GM23248 (cell line): ENCODE measurements at places on chromosomes 13 and 19. TPM values are rescaled to one million over a fixed set of nuclear protein-coding genes. Genes with fewer than 3 reads are reported as not detected.
A peak's percentile ranks its signal among the peaks of the same experiment; 100 is the strongest.

ZSWIM4 gene
- 2.9 and 3.0 TPM in 2 replicates for total RNA-seq

PHF11 gene
- 13.4 and 16.9 TPM in 2 replicates for total RNA-seq

DNA sequence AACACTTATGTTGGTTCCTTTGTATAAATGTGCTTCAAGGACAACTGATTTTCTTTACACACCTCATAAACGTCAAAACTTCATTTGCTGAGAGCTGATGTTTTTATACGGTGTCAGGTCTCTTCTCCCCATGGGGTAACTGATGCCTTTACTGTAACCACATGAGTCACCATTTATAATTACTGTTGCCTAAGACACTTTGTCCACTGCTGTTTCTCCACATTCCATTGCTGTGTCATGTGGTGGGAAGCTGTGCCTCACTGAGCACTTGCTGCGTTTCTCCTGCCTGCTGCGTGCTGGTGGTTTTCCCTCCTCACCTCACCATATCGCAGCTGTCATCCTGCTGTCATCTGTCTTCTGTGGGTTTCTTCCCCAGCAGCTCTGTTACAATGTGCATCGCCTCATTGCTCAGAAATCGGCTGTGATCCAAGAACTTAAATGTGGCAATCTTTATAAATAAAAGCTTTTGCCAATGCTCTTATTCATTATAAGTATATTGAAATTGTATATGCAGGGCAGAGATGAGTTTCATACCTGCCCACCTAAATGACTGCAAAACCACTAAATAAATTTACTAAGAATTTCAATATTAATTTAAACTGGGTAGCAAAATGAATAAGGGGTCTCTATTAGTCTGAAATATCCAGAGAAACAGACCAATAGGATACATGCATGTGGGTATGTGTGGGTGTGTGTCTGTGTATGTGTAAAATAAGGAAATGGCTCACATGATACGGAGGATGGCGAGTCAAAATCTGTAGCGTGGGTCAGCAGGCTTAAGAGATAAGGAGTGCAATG, 547.0 kb upstream of the SLITRK5 start:
- H3K27me3 ChIP-seq = no peaks in the 10 kb centered on the region
- DNase-seq = peak; percentile 98
- H3K27ac ChIP-seq = peak overlapping the region; percentile 67
- H3K36me3 ChIP-seq = no peaks in the 10 kb centered on the region
- 0 out of 2 replicates have a peak overlapping the region, but pooled peaks have one; percentile 9 for H3K4me3 ChIP-seq
- peaks cover 53% of the 10 kb centered on the region for H3K4me1 ChIP-seq

DNA sequence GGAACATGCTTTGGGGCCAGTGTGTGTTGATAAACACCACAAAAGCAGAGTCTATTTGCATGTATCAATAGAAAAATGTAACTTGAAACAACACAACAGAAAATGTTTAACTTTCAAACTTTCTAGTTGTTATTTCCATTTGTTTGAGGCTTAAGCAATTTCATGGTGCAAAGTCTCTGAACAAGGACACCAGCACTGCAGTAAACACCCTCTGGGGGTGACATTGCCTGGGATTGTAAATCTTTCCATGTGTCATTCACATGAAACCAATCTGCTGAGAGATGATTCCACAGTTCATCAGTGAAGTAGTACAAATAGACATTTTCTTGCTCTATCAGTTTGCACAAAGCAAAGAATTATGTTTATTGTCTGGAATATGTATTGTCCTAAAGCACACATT, 124.5 kb downstream of the ITGBL1 start:
- H3K4me1 ChIP-seq = peaks cover 18% of the 10 kb centered on the region
- no peak overlapping the region for H3K27ac ChIP-seq
- DNase-seq = no peak
- H3K4me3 ChIP-seq = no peak overlapping the region
- no peaks in the 10 kb centered on the region for H3K27me3 ChIP-seq
- H3K36me3 ChIP-seq = peaks cover 18% of the 10 kb centered on the region

- peak; percentile 58 for DNase-seq
- H3K27me3 ChIP-seq = no peaks in the 10 kb centered on the region
- no peaks in the 10 kb centered on the region for H3K4me1 ChIP-seq
- no peaks in the 10 kb centered on the region for H3K36me3 ChIP-seq
- no peak within 1 kb of the TSS for H3K4me3 ChIP-seq
Observed at GRCh38 chr19:3708207-3708931, at the start of gene TJP3. TJP3 (plus strand) TSS chr19:3708384; CDS start chr19:3728433, 20,049 bp downstream.

DNA sequence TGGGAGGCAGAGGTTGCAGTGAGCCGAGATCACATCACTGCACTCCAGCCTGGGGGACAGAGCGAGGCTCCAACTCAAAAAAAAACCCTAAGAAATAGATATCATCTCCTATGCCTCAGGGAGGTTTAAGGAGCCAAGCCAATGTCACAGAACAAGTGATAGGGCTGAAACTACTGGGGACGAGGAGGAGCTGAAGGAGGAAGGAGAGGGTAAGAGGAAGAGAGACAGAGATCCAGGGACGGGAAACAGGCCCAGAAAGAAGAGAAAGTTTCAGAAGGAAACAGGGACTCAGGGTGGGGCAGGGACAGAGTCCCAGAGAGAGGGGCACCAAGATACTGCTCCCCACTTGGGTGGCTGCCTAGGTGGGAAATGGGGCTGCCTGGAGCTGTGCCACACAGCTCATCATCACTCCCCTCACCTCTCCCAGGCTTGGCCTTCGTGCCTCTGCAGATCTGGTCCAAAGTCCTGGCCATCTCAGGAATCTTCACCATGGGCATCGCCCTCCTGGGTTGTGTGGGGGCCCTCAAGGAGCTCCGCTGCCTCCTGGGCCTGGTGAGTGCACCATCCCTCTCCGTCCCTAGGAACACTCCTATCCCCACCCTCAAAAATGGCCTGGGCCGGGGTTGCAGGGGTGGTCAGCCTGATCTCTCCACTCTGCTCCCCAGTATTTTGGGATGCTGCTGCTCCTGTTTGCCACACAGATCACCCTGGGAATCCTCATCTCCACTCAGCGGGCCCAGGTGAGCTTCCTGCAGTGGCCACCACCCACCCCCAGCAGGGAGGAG, 1.5 kb downstream of the CD37 start:
- H3K4me1 ChIP-seq = no peaks in the 10 kb centered on the region
- DNase-seq = no peak
- no peaks in the 10 kb centered on the region for H3K27me3 ChIP-seq

DNA sequence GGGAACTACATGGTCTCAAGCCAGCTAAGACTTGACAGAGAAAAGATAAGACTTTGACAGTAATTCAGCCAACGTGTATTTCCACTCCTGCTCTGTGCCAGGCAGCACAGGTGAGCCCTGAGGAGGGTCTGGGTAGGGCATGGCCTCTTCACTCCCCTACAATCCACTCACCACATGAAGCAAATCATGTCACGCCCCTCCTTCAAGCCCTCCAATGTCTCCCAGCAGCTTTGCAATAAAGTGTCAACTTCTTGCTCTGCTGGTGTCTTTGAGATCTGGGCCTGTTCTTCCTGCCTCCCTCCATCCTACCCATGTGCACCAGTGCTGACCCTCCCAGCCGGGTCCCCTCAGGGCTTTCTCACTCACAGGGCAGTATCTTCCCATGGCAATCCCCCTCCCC, 58.5 kb downstream of the CCDC70 start:
- H3K27me3 ChIP-seq = peaks cover 12% of the 10 kb centered on the region; the same call in 1 of the 2 replicates
- no peaks in the 10 kb centered on the region for H3K36me3 ChIP-seq
- H3K4me1 ChIP-seq = no peaks in the 10 kb centered on the region
- H3K27ac ChIP-seq = no peak overlapping the region
- no peak overlapping the region for H3K4me3 ChIP-seq

DNA sequence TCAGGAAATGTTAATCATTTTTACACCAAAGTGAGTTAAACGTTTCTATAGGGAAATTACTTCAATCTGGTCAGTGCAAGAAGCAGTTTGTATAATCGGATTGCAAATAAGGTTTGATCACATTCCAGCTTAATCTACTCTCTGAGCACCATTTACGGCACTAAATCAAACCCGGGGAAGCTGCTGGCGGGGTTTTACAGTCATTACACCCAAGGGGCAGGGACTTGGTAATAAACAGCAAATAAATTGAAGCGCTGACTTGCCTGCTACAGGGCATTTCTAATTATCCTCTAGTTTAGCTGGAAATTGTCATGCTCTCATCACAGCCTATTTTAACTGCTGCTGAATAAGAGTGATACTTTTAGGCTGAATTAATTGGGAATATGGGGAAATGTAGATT, 152.1 kb upstream of the SOX21 start:
- H3K27me3 ChIP-seq = peaks cover 31% of the 10 kb centered on the region
- no peaks in the 10 kb centered on the region for H3K36me3 ChIP-seq
- H3K27ac ChIP-seq = no peak overlapping the region
- no peaks in the 10 kb centered on the region for H3K4me1 ChIP-seq
- no peak for DNase-seq
- no peak overlapping the region for H3K4me3 ChIP-seq

- peaks cover 8% of the 10 kb centered on the region; the same call in 1 of the 2 replicates for H3K27me3 ChIP-seq
- H3K4me3 ChIP-seq = peak overlapping the region; percentile 68
- 0 out of 2 replicates have a peak, but pooled peaks cover 3% of the 10 kb centered on the region for H3K4me1 ChIP-seq
- no peak overlapping the region for H3K27ac ChIP-seq
- peak; percentile 70 for DNase-seq
Observed at GRCh38 chr19:1725100-1726064, 27.9 kb upstream of the ONECUT3 start.

- H3K27me3 ChIP-seq = no peaks in the 10 kb centered on the region
- DNase-seq = no peak
- no peaks in the 10 kb centered on the region for H3K36me3 ChIP-seq
Observed at GRCh38 chr13:30735025-30735871, at the start of gene ALOX5AP. ALOX5AP (plus strand) TSS chr13:30735543; CDS start chr13:30735606, 63 bp downstream.

DNA sequence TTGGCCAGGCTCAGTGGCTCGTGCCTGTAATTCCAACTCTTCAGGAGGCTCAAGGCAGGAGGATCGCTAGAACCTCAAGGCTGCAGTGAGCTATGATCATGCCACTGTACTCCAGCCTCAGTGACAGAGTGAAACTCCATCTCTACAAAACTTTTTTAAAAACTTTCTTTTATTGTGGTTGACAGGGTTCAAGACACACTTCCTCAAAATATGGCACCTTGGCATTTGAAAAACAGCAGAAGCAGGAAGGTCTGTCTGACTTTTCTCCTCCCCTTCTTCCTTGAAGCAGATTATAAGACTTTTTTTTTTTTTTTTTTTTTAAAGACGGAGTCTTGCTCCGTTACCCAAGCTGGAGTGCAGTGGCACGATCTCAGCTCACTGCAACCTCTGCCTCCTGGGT, 100.3 kb downstream of the TM9SF2 start:
- no peak overlapping the region for H3K4me3 ChIP-seq
- no peaks in the 10 kb centered on the region for H3K27me3 ChIP-seq
- no peak for DNase-seq
